RCC 7860 (cell line): ENCODE measurements at places on chromosomes 6 and 20.

GRCh38 chr20:51930775-51931174 lies 128.5 kb upstream of the SALL4 start:
- DNase-seq, result peak; percentile 51

DNA sequence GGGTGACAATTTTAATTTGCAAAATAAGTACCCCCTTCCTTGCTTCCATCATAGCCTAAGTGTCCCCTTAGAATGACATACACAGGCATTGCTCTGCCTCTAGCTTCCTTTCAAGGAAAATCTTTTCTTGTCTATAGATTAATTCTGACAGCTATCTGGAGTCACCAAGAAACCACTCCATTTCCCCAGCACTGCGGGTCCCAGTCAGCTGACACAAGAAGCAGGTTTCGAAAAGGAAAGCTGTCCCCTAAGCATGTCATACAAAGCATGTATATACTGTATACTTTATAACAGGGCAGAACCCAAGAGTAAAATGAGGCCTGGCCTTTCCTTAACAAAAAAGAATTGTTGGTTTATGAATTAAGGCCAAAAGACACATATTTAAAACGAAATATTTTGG lies 273.5 kb downstream of the BTBD9 start:
- no peak for DNase-seq

DNA sequence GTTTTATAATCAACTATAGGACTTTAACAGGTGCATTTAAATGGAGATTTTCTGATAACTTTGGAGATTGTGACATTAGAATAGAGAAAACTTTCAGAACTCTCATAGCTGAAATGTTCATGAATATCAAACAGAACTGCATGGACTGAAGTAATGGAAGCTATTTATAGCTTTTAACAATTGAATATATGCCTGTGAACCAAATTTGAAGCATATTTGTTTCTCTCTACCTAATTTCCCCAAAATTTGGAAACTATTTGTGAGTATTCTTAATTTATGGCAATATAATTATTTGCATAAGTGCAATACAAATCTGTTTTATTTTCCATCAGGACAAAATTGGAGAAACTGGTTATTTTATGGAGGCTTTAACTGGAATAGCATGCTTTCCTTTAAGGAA lies 96.6 kb downstream of the PLG start:
- no peak for DNase-seq

GRCh38 chr6:112910256-112910655 lies 563.1 kb downstream of the RFPL4B start:
- no peak for DNase-seq

DNA sequence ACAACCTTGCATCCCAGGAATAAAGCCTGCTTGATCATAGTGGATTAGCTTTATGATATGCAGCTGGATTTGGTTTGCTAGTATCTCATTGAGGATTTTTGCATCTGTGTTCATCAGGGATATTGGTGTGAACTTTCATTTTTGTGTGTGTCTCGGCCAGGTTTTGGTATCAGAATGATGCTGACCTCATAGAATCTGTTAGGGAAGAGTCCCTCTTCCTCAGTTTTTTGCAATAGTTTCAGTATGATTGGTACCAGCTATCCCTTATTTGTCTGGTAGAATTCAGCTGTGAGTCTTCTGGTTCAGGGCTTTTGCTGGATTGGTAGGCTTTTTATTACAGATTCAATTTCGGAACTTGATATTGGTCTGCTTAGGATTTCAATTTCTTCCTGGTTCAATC lies 132.5 kb downstream of the ZFAND3 start:
- no peak for DNase-seq

GRCh38 chr6:132937466-132937906 lies 123.1 kb downstream of the RPS12 start:
- peak; percentile 24 for DNase-seq

- no peak for DNase-seq
Observed at GRCh38 chr6:4805553-4806336, 29.5 kb downstream of the CDYL start.

GRCh38 chr6:77383026-77383425 lies 80.3 kb downstream of the HTR1B start:
- no peak for DNase-seq

- no peak for DNase-seq
Observed at GRCh38 chr6:154277629-154278017, 79.0 kb downstream of the IPCEF1 start.

DNA sequence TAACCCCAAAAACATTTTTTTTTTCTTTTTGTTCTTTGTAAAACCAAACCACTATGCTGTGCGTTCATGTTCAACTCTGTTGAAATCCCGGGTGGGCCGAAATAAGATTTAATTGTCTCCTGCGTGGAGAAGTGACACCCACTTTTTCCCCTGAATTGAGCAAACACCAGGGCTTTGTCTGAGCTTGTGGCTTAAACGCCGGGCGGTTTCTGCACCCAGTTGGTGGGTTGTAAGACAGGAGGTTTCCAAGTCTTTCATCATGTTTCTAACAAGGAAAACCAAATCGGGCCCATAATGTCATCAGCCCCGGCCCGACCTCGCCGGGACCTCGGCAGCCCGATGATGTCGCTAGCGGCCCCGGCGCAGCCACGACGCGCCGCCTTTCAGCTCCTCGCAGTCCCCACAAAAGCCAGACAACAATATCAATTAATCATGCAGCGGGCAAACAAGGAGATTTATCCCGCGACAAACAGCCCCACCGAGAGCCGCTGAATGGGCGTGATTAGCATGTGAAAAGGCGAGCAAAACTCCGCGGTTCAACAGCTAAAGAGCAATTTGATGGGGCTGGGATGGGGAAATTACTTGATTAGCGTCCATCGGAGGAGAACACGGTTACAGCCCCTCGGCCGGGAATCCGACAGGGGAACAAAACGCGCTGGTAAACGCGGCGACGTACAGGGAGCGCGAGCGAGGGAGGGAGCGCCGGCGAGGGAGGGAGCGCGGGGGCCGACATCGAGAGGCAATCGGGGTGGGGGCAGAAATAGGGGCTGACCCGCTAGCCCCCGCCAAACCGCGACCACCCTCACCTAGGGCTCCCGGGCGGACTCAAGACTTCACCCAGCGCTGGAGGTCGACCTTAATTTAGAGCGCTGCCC lies 5.3 kb downstream of the LINC00237 start:
- DNase-seq, result no peak
